ENCODE measurements at places on chromosomes 6 and 20.

DNA sequence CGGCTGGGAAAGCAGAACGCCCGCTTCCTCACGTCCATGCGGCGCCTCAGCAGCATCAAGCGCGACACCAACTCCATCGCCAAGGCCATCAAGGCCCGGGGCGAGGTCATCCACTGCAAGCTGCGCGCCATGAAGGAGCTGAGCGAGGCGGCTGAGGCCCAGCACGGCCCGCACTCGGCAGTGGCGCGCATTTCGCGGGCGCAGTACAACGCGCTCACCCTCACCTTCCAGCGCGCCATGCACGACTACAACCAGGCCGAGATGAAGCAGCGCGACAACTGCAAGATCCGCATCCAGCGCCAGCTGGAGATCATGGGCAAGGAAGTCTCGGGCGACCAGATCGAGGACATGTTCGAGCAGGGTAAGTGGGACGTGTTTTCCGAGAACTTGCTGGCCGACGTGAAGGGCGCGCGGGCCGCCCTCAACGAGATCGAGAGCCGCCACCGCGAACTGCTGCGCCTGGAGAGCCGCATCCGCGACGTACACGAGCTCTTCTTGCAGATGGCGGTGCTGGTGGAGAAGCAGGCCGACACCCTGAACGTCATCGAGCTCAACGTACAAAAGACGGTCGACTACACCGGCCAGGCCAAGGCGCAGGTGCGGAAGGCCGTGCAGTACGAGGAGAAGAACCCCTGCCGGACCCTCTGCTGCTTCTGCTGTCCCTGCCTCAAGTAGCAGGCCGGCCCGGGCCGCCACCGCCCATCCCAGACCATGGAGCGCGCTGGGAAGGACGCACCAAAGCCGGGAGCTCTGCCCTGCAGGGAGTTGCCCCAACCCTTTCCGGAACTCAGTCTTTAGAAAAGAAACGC lies 36.7 kb downstream of the STX11 start:
- no peak for DNase-seq

- DNase-seq = no peak
Measured at GRCh38 chr20:56914532-56914931, 285.4 kb downstream of the TFAP2C start.

DNA sequence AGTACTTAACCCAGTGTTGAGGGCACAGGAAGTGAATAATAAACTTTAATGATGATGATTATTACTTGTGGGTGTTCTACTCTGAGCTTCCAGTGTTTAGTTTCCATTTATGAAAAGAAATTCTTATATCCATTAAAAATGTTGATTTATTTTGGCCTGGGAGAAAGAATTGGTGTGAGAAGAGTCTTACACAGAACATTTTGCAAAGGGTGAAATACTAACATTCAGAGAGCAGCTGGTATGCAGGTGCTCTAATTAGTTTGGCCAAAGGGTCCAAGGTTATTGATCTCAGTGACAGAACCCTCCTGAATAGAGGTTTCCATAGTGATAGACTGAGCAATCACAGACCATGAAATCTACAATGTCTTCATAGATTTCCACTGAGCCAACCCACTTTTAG lies 4.4 kb downstream of the OSER1 start:
- no peak for DNase-seq

DNA sequence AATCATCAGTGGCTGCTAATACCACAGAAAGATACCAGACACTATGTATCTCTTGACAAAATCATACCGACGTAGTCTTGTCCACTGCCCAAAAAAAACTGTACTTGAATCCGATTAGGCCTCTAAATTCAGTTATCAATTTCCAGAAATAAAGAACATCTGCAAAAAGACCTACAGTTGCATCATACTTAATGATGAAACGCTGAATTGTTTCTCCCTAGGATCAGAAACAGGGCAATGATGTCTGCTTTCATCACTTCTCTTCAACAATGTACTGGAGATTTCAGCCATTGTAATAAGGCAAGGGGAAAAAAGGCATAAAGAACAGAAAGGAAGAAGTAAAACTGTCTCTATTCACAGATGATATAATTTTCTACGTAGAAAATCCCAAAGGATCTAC lies 152.0 kb downstream of the TASP1 start:
- DNase-seq = no peak

GRCh38 chr6:35161266-35161665 lies 20.1 kb upstream of the TCP11 start:
- no peak for DNase-seq

DNA sequence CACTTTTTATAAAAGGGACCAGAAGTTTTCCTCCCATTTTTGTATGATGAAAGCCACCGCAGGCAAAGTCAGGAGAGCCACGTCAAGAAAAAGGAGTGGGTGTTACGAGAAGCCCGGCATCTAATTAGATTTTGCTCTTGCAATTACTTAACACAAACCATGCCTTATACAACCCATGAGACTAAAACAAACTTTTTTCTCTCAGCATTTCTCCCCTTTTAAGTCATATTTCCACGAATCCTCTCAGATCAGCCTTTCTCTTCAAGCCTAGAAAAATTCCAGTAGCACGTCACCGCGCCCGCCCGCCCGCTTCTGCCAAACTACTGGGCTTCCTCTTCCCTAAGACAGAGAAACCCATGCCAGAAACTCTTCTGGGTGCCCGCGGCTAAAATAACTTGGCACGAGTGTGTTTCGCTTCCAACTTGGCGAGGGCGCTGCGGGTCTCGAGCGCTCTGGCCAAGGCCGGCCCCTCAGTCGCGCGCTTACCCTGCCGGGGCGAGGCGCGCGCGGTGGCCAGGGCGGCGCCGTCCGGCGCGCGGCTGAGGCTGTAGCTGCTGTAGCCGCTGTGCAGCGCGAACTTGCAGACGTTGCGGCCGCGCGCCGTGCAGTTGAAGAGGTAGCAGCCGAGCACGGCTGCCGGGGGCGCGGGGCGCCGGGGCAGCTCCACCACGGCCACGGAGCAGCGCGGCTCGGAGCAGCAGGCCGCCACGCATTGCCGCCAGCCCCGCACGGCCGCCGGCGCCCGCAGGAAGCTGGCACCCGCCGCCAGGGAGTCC lies 1.0 kb downstream of the LRP11 start:
- DNase-seq = no peak

DNA sequence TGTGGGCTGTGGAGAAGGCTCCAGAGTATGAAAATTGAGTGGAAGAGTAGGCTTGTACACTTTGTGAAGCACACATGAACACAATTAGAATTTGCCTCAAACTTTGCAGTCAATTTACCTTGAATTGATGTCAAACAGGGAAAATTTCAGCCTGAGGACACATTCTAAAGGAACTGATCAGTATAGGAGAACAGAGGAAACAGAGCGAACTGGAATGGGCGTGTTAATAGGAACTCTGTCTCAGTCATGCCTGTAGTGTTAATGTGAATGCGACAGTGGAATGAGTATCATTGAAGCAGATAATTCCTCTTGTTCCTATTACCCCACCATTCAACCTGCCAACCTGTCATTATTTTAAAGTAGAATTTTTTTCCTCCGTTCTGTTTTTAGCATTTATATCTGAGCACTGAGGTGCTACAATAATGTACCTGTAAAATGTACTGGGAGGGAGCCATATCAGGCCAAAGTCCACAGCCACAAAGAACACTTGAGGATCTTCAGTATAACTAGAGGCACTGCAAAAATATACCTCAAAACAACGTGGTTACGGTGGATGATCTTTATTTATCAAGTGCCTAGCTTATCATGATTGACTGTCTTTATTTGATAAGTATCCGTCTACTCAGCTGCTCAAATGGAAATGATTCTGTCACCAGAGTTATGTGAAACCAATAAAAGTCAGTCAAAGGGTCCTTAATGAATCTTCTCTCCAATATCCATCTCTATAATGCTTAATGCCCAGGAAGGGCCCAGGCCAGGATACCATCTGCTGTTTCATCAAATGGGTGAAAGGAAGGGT lies 125.3 kb upstream of the STMND1 start:
- no peak for DNase-seq

DNA sequence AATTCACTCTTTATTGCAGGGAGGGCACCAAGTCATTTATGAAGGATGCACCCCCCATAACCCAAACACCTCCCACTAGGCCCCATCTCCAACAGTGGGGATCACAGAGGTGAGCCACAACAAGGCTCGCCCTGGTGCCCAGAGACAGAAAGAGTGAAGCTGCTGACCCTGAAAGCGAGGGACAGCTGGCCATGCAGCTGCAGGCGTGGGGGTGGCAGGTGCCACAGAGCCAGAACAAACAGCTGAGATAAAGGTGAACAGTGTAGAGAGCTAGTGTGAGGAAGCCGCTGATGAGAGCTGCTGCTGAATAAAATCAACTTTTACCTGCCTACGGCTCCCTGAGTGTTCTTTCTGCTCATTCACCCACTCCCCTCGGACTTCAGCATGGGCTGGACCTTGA lies 18.8 kb upstream of the RGS17 start:
- DNase-seq = no peak

GRCh38 chr6:11500008-11500407 lies 37.5 kb upstream of the TMEM170B start:
- no peak for DNase-seq

DNA sequence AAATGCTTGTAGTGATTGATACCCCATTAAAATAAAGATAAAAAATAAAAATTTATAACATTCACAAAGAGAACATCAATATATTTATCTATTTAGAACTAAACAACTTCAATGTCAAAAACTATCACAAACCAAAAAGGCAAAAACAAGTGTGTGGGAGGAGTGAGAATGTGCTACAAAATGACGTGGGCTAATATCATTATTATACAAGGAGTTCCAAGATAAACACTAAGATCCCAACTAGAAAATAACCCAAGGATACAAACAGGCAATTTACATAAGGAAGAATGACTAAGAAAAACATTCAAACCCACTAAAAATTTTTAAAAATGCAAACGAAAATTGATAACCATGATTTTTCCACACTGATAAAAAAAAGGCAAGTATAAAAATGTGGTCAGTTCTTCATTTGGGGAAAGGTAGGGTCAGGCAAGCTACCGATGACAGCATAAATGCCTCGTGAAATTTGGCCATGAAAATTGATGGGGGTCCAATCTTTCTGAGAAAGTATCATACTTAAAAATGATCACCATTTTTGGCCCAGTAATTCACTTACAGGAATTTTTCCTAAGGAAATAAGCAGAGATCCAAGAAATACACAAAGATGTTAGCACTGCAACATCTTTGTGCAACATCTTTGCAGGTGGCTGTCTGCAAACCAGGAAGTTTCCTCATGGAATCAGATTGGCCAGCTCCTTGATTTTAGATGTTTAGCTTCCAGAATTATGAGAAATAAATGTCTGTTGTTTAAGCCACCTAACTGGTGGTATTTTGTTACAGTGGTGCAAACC lies 140.2 kb downstream of the TMEM200A start:
- no peak for DNase-seq

GRCh38 chr20:16063881-16064280 lies 509.4 kb downstream of the KIF16B start:
- no peak for DNase-seq

- no peak for DNase-seq
Measured at GRCh38 chr6:31791324-31792089, 4.0 kb downstream of the VARS1 start.

DNA sequence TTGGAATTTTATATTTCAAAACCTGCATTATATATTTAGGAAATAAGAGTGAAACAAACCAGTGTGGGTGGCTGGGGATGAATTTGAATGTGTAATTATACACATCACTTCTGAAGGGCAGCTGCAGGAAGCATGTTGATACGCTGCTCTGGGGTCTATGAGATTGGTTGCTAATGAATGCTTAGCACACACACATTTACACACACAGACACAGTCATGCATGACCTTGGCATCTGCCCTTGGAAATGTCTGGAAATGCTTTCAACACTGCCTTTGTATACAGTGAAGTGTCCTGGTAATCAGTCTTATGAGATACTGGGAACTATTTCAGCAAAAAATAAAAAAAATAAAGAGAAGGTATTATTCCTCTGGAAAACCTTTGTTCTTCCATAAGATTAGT lies 83.4 kb downstream of the ELOVL4 start:
- DNase-seq = no peak

- no peak for DNase-seq
Measured at GRCh38 chr20:23387118-23387443, 25.1 kb downstream of the GZF1 start.

GRCh38 chr20:44809380-44810060 lies 826 bp downstream of the RIMS4 start:
- no peak for DNase-seq

- no peak for DNase-seq
Measured at GRCh38 chr6:40293460-40294185, 293.5 kb downstream of the LRFN2 start.

GRCh38 chr6:109655761-109656262 lies 35.2 kb downstream of the AK9 start:
- DNase-seq = no peak

DNA sequence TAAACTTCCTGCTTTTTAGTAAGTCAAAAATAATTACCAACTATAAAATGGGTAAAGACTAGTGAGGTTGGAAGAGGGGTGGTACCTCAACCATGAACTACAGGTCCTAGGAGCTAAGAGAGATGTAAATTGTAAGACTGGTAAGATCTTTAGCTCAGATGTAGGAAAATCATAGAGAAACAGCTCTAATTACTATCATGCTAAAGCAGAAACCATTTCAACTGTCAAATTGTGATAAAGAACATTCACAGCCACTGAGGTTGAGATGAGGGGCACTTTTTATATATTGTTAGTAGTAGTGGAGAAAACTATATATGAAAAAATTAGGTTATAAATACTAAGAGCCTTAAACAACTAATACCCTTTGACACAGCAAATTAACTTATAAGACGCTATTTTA lies 20.0 kb downstream of the CDK19 start:
- DNase-seq = no peak

GRCh38 chr6:4185846-4186245 lies 50.5 kb upstream of the ECI2 start:
- no peak for DNase-seq

GRCh38 chr6:21598674-21599023 lies 5.1 kb downstream of the SOX4 start:
- DNase-seq = no peak

- DNase-seq = no peak
Measured at GRCh38 chr6:164911151-164911550, 398.3 kb downstream of the C6orf118 start.

DNA sequence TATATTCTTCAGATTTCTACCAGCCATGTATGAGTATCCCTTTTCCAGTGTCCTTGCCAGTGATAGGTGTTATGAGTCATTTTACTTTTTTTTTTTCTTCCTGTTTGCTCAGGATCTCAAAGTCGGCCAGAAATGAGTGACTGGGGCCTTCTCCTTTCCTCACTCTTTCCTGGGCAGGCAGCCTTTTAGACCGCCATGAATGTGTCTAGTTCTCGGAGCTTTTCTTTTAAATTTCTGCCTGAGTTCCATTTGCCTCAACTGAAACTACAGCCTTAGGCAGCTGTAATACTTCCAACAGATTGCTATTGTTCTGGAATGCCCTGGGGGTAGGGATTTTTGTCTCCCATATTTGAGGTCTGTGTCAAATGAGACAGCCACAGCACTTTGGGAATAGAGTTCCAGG lies 83.7 kb downstream of the STXBP5 start:
- DNase-seq = no peak

DNA sequence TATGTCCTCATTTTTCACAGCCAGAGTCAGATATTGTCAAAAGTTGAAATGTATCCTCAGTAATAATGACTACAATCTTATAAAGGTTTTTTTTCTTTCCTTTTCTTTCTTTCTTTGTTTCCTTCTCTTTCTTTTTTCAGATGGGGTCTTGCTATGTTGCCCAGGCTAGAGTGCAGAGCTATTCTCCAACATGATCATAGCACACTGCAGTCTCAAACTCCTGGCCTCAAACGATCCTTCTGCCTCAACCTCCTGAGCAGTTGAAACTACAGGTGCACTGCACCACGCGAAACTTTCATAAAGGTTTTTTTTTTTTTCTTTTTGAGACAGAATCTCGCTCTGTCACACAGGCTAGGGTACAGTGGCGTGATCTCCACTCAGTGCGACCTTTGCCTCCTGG lies 31.1 kb upstream of the FOXA2 start:
- DNase-seq = no peak
